ENCODE measurements at places on chromosomes 2 and 18. TPM values are rescaled to one million over a fixed set of nuclear protein-coding genes. Genes with fewer than 3 reads are reported as not detected.

The RAD51AP2 gene
- polyA plus RNA-seq, result not detected

The WIPF1 gene
- polyA plus RNA-seq, result 27.1 TPM

The HDAC4 gene
- polyA plus RNA-seq, result 5.3 TPM

The CD207 gene
- not detected for polyA plus RNA-seq

The MARCHF4 gene
- 10.0 TPM for polyA plus RNA-seq

The FSIP2 gene
- polyA plus RNA-seq, result 0.17 TPM

The OTOS gene
- polyA plus RNA-seq, result not detected
